Fibroblast of skin of left biceps (primary cell): ENCODE measurements at places on chromosomes 3 and 15.

DNA sequence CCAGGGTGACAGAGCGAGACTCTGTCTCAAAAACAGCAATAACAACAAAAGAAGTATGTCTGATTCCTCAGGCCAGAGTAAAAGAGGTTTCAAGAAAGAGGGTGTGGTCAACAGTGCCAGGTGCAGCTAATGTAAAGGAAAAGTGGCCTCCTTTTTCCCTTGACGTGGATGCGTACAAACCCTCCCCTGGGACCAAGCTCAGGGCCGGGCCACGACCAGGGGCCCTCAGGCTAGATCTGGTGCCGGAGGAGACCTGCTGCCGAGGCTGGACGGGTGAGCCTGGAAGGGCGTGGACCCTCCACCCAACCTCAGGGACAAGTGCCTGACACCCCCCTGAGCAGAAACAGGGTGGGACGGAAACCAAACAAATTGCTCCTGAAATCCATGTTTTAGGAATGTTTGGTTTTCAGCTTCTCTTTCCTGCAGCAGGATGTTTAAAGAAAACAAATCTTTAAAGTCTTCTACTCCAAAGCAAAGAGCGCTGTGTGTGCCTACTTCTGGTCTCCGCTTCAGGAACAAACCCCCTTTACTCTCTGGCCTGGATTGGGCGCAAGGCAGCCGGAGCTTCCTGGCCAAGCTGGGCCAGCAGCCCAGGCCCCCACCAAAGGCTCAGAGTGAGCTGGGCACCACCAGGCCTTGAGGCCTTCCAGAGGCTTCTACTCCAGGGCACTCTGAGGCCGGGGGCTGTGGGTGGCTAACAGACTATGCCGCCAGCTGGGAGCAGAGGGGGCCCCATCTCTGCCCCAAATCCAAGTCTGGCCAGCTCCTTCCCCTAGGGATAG lies 21.4 kb downstream of the ZDHHC19 start:
- DNase-seq: no peak

- DNase-seq: no peak
These were observed 209.9 kb upstream of the CTNNB1 start for GRCh38 chr3:40989141-40990061.

- no peak for DNase-seq
These were observed 87.2 kb downstream of the TGFBR2 start for GRCh38 chr3:30693470-30694120.

GRCh38 chr3:112640930-112641801 lies at the start of gene CCDC80:
CCDC80 (minus strand) TSS chr3:112641143; CDS start chr3:112639905, 1,238 bp downstream.
- peak; percentile 80 for DNase-seq

DNA sequence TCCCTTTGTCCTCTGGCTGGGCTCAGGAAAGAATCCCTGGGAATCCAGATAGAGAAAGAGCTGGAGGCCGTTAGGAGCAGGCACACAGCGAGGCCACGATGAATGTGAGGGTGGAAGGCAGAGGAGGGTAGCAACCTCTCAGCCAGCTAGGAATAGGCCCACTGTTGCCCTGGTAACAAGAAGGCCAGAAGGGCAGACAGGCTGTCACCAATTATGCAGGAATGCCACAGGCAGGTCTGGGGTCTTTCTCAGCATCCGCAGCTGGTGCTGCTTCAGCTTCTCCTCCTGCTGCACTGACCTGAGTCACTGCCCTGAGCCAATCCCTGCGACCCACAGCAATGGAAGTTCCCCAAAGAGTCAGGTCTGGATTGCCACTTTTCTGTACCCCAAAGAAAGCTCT lies 62.8 kb upstream of the C3orf80 start:
- no peak for DNase-seq

GRCh38 chr3:183824761-183825455 lies 469 bp downstream of the MAP6D1 start:
- DNase-seq: no peak

- DNase-seq: no peak
These were observed 38.0 kb downstream of the RNF13 start for GRCh38 chr3:149850787-149851584.
